Right kidney (tissue), 9 donors: ENCODE measurements at places on chromosomes 6 and 20.

DNA sequence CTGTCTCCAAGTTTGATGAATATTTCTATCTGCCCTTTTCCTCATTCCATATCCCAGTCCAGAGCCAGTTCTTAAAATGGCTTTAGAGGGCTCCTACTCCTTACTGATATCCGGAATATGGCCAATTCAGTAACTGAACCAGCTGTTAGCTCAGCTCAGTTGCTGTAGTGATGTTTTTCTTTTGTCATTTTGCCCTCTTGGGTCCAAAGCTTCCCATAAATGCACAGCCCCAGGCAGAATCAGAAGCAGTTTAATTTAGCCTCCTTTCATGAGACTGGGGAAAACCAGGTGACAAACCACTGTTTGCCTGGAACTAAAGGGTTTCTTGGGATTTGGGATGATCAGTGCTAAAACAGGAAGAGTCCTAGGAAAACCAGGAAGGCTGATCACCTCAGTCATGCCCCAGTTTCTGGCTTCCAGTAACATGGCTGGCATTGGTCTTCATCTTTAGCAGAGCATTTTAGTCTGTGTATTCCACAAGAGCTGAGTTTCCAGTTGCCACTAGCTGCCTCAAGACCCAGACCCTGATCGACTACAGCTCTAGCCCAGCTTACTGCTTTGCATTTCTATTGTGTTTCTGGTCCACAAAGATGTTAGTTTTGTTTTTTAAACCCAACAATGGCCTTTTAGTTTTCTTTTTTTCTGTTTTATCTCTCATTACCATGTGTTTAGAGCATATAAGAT lies 40.6 kb upstream of the REV3L start:
- DNase-seq = no peak

DNA sequence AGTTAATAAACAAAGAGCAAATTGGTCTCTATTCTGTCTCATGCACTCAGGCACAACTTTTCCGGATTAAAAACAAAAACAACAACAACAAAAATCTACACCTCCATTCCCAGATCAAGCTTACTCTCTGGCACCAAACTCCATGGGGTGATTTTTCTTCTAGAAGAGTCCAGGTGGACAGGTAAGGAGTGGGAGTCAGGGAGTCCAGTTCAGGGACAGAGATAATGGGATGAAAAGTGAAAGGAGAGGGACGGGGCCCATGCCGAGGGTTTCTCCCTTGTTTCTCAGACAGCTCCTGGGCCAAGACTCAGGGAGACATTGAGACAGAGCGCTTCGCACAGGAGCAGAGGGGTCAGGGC lies 437 bp upstream of the HLA-A start:
- no peak for DNase-seq

DNA sequence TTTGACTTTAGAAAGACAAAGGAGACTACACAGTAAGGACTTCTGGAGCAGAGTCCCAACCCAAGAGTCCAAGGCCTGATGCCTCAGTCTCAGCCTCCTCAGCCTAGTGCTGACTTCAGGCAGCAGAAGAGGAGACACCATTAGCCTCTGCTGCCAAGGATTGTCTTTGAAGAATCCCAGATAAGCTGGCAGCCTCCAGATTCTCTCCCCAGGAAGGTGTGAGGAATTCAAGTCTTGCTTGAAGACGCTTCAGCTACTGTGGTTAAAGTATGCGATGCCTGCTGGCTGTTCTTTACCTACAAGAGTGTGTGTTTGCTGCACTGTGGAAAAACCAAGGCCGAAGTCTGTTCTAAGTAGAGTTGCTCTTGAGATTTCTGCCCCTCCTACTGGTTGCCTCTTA lies 215.9 kb upstream of the TCF21 start:
- no peak for DNase-seq

DNA sequence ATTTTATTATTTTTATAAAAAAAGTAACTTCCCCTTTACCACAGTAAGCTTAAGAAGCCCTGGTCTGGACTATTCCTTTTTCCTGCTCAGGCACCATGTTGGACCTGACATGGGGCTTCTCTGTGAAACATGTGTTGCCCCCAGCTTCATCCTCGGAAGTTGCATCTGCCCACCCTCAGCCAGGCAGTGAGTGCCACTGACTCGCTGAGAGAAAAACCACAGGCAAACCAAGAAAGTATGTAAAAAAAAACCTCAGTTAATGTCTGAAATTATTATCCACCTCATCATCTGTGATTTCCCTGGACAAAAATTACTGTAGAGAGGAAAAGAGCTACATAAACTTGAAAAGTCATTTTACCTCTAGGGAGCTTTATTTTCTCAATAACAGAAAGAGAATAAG lies 109.9 kb upstream of the MCHR2 start:
- no peak for DNase-seq

- no peak for DNase-seq
Measured at GRCh38 chr6:55636406-55637102, 57.6 kb upstream of the HMGCLL1 start.

GRCh38 chr20:9359561-9360308 lies 154.7 kb upstream of the LAMP5 start:
- peak; percentile 59 for DNase-seq

GRCh38 chr6:153215242-153215641 lies 84.2 kb upstream of the RGS17 start:
- DNase-seq = no peak

GRCh38 chr20:57482796-57483195 lies 42.1 kb downstream of the CTCFL start:
- no peak for DNase-seq

- DNase-seq = no peak
Measured at GRCh38 chr6:160447350-160447749, 99.2 kb downstream of the SLC22A3 start.

DNA sequence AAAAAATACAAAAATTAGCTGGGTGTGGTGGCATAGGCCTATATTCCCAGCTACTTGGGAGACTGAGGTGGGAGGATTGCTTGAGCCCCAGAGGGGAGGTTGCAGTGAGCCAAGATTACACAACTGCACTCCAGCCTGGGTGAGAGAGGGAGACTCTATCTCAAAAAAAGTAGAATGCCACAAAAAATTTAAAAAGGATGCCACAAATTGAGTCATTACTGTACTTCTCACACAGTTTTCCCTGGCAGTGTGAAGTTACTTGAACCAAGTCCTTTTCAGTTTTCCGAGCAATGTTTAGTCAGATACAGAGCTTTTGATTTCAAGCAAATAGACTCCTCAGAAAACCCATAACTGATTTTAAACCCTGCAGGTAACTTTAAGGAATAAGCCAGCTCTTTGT lies 53.3 kb downstream of the TNFRSF21 start:
- no peak for DNase-seq

DNA sequence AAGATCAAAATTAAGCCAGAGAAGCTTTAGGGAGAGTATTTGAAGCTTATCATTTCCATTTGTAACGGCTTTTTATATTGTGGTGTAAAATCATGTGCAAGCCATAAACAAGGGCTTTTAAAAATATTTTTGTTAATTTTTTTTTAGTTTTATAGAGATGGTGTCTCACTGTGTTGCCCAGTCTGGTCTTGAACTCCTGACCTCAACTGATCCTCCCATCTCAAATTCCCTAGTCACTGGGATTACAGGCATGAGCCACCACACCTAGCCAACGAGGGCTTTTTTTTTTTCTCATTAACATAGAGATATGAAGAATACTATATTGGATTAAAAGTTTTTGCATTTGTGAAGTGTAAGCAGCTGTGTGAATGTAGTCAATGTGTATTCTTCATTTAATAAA lies 29.1 kb downstream of the CDKAL1 start:
- DNase-seq = no peak

DNA sequence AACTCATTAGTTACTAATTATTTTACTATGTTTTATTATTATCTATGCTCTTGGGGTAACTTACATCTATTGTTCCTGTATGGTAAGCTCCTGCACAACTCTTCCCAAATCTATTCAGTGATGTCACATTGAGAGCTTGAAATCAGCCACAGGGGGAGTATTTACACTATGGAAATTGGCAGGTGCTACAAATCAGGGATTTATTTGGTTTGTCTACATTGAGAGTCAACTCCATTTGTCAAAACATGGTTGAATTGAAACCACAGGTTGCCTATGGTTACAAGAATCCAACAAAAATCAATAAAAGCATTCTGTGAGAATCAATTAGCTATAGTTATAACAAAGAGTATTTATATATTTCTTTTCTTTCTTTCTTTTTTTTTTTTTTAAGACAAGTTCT lies 3.9 kb upstream of the FITM2 start:
- DNase-seq = no peak

- no peak for DNase-seq
Measured at GRCh38 chr20:46222521-46223007, 85.7 kb downstream of the CDH22 start.

GRCh38 chr6:111686932-111687266 lies 81.2 kb upstream of the TRAF3IP2 start:
- no peak for DNase-seq

- DNase-seq = no peak
Measured at GRCh38 chr20:63738687-63739129, 868 bp upstream of the SLC2A4RG start.

DNA sequence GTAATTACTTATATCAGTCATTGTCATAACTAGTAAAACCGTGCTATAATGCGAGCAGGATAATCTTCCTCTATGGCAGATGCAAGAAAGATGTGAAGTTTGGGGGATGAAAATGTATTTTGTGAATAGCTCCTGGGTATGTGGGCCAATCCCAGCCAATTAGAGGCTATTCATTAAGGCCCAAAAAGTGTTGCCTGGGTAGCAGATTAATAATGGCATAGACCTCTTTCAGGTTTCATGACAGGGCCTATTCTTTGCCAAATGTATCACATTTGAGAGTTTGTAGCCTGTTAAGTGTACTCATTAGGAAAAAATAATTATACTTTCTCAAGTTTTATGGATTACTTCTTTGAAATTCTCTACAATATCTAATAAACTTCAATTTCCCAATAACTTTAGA lies 199.2 kb upstream of the POU3F2 start:
- DNase-seq = no peak

- no peak for DNase-seq
Measured at GRCh38 chr20:24612799-24613775, 143.7 kb downstream of the SYNDIG1 start.

GRCh38 chr6:30213957-30214656 lies 901 bp upstream of the TRIM26 start:
- DNase-seq = peak; percentile 86

GRCh38 chr6:133705066-133705465 lies 183.8 kb upstream of the TCF21 start:
- no peak for DNase-seq

- DNase-seq = no peak
Measured at GRCh38 chr6:140579918-140580317, 1205.5 kb upstream of the CITED2 start.

- no peak for DNase-seq
Measured at GRCh38 chr20:53284696-53285095, 308.9 kb downstream of the ZNF217 start.

GRCh38 chr6:29465801-29466200 lies 8.8 kb downstream of the OR2H1 start:
- no peak for DNase-seq

- no peak for DNase-seq
Measured at GRCh38 chr6:51261691-51262090, 443.0 kb downstream of the TFAP2B start.

- no peak for DNase-seq
Measured at GRCh38 chr6:134689177-134689576, 260.7 kb downstream of the ALDH8A1 start.

GRCh38 chr6:165308926-165309731 lies at the start of gene C6orf118:
Gene C6orf118 (minus strand): TSS chr6:165309605. CDS start chr6:165309586, 19 bp downstream.
- DNase-seq = peak; percentile 94
